ENCODE measurements at places on chromosomes 2 and 18.

DNA sequence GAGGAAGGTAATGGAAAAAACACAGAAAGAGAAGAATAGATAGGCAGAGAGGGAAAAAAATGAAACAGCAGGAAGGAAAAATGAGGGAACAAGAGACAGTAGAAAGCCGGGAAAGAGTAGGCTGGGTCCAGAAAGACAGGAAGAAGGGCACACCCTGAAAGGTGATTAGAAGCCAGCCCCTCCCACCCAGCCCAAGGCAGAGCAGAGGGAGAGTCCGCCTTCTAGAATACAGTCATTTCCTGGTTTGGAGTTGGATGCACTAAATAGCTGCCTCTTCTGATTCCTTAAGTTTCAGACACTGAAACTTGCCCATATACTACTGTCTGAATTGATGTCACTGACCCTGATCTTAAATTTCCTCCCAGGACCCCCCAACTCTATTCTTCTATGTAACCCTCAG, 17.9 kb upstream of the DSG3 start:
- no peak for DNase-seq

DNA sequence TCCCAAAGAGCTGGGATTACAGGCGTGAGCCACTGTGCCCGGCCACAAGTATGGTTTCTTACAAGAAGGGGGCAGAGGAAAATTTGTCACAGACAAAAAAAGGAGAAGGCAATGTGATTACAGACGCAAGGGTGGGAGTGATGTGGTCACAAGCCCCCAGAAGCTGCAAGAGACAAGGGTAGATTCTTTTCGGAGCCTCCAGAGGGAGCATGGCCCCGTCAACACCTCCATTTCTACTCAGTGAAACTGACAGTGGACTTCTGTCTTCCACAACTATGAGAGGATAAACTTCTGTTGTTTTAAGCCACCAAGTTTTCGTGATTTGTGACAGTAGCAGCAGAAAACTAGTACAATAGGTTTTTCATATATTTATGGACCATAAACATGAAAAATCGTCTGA, 2.1 kb upstream of the TCF7L1 start:
- DNase-seq, result peak; percentile 68

DNA sequence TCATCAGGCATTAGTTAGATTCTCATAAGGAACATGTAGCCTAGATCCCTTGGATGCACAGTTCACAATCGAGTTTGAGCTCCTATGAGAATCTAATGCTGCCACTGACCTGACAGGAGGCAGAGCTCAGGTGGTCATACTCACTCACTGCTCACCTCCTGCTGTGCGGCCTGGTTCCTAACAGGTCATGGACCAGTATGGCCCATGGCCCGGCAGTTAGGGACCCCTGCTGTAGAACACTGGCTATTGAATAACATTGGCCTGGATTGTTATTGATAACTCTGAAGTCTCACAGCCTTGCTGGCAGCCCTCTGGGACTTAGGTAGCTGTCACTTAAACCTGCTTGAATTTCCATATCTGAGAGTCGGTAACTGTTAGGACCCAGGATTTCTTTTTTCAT, 114.5 kb upstream of the ALPP start:
- no peak for DNase-seq

DNA sequence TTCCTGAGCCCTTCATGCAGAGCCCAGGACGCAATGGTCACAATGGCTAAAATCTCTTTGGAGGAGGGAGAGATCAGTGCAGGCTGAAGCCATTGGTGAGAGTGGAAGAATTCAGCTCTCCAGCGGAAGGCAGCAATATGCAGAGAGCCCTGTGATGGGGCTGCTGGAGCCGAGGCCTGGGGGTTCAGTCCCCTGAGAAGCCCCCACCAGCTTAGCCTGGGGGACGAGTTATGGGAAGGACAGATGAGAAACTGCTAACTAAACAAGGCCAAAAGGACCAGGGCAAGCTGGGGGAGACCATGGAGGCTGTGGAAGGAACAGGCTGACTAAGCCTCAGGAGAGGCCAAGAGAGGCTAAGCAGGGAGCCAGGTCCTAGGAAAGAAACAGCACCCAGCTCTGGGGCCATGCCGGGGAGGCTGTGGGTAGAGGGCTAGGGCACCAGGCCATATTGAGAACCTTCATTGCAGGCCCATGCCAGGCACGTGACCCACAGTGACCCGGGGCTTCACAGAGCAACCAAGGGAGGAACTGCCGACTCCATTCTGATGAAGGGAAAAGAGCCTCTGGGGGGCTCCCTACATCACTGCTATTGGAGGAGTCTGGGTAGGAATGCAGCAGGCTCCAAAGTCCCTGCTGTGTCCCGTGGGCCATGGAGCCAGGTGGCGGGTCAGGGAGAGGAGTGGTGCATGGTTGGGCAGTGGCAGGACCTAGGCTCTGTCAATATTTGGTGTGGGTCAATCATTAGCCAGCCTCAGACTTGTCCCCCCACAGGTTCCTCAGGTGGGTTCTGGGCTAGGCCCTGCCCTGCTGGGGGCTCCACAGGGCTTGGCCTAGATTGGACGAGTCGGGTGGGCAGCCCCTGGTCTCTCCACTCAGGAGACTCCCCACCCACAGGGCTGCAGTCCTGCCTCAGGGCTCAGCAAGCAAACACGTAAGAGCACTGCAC, 19.8 kb downstream of the PROC start:
- DNase-seq, result no peak

GRCh38 chr2:164182116-164182627, 439.1 kb downstream of the GRB14 start:
- DNase-seq, result no peak

GRCh38 chr18:61414086-61414485, 80.9 kb downstream of the CDH20 start:
- no peak for DNase-seq
